ENCODE measurements at places on chromosomes 16 and 17.

DNA sequence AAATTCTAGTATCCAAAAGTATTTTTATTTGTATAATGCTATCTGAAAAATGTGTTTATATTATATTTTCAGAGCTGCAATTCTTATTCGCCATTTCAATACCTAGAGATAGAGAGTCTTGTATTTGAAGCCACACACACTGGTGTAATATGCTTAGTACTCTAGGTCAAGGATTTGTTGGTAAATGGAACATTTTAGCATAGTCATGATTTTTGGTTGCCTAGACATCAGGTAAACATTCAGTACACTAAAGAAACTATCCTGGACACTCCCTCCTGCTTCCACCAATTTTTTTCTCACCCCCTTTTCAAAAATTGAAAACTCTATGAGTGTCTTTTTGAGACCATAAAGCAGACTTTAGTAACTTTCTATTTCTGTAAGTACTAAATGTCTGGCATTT is 20.8 kb downstream of the ABHD15 start:
- no peak for DNase-seq

GRCh38 chr16:86314402-86315025 is 195.8 kb upstream of the FOXF1 start:
- no peak for DNase-seq

DNA sequence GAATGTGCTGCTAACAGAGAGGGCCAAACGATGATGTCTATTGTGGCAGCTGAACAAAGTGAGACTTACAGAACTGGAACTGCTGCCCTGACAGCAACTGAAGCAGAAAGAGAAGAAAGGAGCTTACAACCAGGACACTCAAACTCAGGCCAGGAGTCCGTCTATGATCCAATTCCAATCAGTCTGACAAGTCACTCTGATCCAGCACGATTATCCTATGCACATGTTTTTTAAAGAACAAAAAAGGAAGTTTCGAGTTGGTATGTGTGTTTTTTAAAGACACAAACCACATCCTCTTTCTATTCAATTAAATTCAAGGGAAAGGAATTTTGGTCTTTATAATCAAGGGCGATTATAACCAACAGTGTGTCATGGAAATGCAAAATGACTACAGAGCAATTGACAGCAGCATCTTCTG is 42.4 kb upstream of the MTMR4 start:
- DNase-seq, result no peak

- no peak for DNase-seq
Observed at GRCh38 chr17:58508341-58509067, 5.9 kb downstream of the MTMR4 start.

DNA sequence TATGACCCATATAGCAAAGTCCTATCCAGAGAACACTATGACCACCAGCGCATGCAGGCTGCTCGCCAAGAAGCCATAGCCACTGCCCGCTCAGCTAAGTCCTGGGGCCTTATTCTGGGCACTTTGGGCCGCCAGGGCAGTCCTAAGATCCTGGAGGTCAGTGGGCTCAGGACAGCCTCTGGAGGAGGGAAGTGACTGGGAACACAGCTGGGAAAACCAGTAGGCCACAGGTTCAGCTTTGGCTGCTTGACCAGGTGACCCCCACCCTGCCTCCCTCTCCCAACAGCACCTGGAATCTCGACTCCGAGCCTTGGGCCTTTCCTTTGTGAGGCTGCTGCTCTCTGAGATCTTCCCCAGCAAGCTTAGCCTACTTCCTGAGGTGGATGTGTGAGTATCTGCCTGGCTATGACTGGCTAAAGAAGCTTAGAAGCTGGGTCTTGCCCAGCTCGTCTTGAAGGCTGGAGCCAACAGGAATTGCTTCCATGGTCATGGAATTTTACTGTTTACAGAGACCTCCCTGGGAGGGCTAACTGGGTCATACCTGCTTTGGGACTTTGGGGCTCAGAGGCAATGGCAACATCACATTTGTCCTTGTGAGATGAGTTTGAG is 1.5 kb upstream of the OVCA2 start:
- no peak for DNase-seq

DNA sequence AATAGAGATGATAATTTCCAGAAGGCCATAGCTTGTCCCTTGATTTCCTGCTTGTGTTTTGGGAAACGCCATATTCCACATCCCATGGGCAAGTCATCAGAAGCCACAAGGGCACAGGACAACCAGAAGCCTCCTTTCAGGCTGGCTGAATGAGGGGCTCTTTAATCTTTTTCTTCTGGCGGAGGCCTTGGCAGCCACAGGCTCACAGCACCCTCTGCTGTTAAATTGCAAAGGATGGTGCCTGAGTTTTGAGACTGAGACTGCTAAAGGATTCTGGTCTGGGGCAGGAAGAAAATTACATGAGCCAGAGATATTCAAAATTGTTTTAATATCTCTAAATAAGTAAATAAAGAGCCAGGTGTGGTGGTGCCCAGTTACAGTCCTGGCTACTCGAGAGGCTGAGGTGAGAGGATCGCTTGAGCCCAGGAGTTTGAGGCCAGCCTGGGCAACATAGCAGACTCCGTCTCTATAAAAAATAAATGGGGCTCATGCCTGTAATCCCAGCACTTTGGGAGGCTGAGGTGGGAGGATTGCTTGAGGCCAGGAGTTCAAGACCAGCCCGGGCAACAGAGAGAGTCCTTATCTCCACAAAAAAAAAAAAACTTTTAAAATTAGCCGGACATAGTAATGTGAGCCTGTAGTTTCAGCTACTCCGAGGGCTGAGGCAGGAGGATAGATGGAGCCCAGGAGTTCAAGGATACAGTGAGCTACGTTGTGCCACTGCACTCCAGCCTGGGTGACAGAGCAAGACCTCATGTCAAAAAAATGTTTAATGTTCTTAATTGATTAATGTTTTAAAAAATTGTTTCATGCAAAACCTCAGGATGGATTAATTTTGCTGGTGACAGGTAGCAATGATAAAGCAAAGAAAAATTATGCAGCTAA is 26.3 kb downstream of the AARSD1 start:
- DNase-seq, result peak; percentile 29

- DNase-seq, result no peak
Observed at GRCh38 chr16:83806731-83807130, 1.0 kb upstream of the HSBP1 start.

DNA sequence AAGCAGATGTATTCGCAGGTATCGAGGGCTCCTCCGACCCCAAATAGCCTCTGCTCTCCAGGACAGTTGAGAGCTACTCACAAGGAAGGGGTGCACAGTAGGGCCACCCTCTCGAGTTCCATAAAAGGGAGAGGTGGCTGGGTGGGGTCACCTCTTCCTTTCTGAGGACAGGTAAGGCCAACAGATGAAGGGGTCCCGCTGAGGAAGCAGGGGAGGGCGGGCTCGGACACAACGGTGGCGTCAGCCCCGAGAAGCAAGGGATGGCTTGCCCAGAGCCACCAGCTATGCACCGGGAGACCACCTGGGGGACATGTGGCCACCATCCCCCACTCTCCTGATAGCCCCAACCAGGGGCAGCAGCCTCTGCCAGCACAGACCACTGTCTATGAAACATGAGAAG is 15.1 kb upstream of the CYTH1 start:
- no peak for DNase-seq

GRCh38 chr16:64408699-64409098 is 713.2 kb downstream of the CDH11 start:
- no peak for DNase-seq

- no peak for DNase-seq
Observed at GRCh38 chr16:74487634-74488495, 66.6 kb upstream of the CLEC18B start.

GRCh38 chr16:3654249-3654991 is at the start of gene DNASE1:
Gene DNASE1, plus strand, starts transcription at chr16:3654691. Its CDS starts 683 bp downstream, at chr16:3655374.
- peak; percentile 55 for DNase-seq

- no peak for DNase-seq
Observed at GRCh38 chr16:31242206-31242605, 17.6 kb upstream of the ITGAM start.

- DNase-seq, result no peak
Observed at GRCh38 chr17:51164911-51165679, 1.1 kb upstream of the NME2 start.

DNA sequence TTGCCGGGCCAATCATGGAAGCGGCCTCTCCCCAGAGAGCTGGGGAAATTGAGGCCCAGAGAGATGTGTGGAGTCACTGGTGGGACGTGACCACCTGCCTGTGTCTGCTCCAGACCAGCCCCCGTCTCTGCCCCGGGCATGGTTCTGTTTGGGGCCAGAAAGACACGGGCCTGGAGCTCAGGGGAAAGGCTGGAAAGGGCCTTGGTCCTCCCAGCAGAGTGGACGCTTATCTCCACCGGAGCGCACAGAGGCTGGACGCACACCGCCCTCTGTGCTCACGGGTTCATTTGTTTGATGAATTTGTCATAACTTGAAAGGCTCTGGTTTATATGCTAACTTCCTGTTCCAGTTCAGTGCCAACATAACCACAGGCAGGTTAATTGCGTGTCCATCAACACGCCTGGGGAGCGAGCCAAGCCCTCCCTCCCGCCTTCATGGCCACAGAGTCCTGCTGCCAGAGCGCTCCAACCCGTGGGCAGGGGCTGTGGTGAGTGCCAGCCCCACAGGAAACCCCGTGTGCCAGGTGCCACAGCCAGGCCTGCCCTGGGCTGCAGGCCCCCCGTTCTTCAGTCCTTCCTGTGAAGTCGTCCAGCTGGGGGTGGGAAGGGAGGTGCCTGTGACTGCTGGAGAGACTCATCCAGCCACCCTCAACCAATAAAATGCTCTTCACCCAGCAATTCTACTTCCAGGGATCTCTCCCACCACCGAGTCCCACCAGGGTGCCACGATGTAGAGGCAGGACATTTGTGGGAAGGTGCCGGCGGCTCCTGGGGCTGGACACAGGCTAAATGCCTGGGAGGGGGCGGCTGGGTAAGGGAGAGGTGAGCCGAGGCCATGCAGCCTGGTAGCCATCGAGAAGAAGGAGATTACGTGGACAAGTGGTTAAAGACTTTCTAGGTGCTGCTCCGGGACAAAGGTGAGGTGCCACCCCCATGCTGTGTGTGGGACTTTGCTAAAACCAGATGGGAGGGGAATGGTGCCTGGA is 29.4 kb upstream of the BAHCC1 start:
- DNase-seq, result no peak

DNA sequence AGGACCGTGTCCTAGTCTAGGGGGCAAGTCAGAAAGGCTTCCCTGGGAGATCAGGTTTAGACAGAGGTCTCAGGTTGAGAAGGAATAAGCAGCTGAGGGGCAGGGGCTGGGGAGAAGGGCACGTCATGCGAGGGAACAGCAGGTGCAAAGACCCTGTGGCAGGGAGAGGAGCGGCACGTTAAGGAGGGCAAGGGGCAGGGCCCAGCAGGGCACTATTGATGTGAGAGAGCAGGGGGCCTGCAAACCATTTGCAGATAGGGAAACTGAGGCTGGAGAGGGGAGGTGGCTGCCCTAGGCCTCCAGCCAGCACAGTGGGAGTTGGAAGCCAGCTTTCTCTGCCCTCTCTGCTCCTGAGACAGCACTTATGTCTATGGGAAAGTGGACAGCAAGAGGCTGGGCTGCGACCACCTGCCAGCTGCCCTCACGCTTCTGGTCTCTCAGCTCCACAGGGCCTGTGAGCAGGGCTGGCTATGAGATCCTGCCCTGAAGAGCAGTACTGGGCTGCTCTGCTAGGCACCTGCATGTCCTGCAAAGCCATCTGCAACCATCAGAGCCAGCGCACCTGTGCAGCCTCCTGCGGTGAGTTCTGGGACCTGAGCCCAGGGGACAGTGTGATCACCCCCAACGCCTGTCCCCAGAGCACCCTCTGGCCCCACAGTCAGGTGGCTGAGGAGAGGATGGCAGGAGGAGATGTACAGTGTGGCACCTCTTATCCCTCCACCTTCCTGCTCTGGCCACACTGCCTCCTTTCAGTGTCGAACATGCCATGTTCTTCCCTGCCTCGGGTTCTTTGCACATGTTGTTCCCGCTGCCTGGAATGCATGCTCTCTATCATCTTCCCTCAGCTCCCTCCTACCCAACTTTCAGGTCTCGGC is 61.5 kb downstream of the USP22 start:
- DNase-seq, result no peak

DNA sequence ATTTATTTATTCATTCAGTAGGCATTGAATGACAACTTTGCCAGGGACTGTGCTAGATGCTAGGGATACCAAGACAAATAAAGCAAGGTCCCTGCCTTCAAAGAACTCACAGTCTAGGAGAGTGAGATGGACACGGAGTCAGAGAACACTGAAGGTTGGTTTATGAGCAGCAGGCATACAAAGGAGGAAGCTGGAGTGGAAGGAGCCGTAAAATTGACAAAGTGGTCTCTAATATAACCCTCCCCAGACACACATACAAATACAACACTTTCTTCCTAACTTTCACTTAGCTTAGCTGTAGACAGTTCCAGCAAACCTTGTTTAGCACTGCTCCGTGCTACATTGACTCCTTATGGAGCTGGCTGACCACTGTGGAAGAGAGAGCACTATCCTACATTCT is 229.7 kb downstream of the IRX3 start:
- no peak for DNase-seq

DNA sequence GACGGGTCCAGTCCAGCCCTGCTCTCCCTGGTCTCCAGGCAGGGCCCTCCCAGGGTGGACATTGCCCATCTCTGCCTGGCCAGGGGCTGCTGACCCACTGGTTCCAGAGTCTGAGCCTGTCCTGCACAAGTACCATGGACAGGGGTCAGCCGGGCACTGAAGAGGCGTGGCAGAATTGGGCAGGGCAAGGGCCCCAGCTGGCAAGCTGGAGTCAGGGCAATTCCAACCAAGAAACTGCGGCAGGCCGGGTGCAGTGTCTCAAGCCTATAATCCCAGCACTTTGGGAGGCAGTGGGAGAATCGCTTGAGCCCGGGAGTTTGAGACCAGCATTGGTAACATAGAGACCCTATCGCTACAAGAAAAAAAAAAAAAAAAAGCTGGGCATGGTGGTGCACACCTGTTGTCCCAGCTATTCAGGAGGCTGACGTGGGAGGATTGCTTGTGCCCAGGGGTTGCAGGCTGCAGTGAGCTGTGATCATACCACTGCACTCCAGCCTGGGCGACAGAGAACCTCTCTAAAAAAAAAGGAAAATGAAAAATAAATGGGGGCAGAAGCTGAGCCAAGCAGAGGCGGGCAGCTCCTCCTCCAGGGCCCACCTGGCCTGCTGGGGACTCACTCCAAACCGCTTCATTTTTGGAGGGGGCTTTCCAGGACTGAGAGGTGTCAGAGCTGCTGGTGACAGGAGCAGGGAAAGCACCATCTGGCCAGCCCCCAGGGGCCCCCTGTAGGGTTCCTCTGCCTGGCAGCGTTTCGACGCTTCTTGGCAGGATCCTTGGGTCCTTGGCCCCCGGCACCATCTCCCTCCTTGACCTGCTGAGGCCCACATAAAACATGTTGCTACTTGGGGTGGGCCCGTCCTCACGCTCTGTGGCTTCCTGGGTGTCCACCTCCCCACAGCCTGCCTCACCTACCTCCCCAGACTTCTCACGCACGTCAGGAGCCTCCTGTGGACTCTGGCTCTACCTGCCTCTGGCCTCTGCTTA is 2.9 kb upstream of the MAFG start:
- no peak for DNase-seq

GRCh38 chr16:19468300-19468699 is 50.6 kb downstream of the TMC5 start:
- no peak for DNase-seq
